Heart right ventricle (tissue), 16 donors: ENCODE measurements at places on chromosomes 4 and X.

GRCh38 chr4:1711055-1711570 is 1.0 kb downstream of the SLBP start:
- no peak for DNase-seq

DNA sequence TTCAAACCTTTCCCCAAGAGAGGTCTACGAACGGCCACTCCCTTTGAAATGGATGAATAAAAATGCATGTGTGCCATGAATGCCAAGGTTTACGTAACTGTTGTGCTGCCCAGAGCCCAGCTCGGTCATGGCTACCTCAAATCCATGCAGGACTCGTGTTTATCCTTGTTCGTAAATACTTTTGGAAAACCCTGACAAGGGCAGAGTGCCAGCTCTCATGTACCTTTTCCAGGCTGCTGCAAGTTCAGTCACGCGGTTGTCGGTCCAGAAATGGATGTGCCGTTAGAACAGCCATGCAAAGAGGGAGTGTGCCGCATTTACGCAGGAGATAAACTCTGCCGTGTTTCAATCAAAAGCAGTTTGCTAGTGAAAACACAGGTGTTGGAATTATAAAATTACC is 123.4 kb downstream of the AMELX start:
- DNase-seq, result no peak

DNA sequence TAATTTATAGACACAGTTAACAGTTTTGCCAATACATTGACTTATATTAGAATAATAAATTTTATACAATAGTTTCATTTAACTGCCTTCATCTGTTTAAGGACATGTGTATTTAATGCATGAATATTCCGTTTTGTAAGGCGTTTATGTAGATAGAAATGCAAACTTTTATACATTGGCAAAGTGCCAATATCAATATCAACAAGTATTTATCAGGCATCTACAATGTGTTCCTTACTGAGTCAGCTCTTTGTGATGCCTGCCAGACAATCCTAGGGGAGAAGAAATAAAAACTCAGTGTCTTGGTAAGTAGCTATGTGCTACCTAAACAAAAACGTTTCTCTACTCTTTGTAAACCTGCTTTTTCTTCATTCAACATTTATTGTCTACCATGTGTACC is 1142.2 kb downstream of the C4orf33 start:
- no peak for DNase-seq

DNA sequence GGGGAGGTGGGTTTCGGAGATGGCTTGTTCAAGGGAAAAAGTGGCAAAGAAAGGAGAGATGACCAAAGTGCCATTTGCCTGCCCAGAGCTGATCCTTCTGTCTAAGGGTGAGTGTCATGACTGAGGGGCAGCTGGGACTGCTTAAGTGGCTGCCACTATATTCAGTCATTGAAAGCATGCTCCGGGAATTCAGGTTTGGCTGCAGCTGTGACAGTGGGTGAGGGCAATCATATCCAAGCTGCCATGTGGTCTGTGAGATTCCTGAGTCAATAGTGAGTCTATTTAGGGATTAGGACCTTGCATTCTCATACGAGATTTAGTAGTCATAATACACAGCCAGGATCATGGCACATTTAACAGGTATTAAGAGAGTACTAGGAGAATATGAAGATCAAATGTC is 138.8 kb upstream of the BANK1 start:
- DNase-seq, result peak; percentile 70

GRCh38 chrX:122219735-122220134 is 964.3 kb upstream of the GRIA3 start:
- DNase-seq, result no peak

GRCh38 chr4:139735381-139736273 is 70.0 kb downstream of the MGST2 start:
- no peak for DNase-seq

DNA sequence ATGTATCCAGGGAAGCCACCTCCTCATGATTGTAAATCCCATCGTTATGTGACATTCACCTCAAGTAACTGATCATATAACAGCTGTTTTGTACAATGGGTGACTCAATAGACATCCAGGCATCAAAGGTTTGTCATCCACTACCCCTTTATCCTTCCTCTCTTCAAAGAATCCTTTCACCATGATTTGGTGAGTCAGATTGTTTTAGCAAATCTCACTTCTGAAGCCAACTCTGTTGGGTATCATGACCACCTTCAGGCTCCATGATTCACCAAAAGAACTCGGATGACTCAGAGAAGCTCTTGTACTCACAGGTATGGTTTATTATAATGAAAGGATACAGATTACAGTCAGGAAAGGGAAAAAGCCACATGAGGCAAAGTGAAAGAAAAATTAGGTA is 132.1 kb downstream of the PWWP3B start:
- DNase-seq, result no peak

DNA sequence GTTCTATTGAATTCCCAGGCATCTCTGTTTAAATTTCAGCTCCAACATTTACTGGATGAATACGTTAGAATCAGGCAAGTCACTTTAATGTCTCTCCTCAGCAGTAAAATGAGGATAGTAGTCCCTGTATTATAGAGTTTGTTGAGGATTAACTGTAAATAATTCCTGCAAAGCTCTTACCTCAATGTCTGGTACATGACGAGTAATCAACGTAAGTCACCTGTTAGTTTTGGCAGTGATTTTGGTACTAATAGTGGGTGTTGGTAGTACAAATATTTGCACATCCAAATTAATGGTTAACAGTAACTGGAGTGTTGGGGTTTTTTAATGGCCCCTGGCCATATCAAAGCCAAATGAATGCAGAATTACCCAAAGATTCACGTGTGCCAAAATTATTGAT is 189.8 kb upstream of the GALNT7 start:
- DNase-seq, result no peak

GRCh38 chrX:107700317-107700774 is 72.0 kb downstream of the PRPS1 start:
- no peak for DNase-seq

DNA sequence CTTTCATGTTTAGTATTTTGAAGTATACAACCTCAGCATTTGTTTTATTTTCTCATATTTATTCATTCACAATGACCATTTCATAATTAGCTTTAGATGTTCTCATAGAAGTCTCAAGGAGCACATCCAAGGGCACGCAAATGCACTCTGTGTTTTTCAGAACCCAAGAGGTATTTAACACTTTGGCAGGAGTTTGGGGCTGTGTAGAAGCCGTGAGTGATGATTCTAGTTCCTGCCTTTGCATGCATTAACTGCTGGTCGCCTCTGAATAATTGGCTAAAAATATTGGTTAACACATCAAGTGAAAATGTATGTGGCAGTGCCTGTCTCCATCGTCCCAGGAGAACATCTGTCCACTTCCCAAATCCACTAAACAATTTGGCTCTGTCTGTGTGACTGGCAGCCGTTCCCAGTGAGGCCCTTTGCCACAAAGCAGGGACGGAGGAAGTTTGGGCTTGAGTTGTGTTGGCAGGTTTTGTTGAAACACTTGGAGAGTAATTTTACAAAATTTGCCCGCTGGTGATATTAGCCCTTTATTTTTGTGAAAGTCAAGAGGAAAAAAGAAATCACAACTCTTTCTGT is 730.7 kb upstream of the SLIT2 start:
- no peak for DNase-seq

- no peak for DNase-seq
Observed at GRCh38 chr4:65669111-65670019, 924 bp downstream of the EPHA5 start.

DNA sequence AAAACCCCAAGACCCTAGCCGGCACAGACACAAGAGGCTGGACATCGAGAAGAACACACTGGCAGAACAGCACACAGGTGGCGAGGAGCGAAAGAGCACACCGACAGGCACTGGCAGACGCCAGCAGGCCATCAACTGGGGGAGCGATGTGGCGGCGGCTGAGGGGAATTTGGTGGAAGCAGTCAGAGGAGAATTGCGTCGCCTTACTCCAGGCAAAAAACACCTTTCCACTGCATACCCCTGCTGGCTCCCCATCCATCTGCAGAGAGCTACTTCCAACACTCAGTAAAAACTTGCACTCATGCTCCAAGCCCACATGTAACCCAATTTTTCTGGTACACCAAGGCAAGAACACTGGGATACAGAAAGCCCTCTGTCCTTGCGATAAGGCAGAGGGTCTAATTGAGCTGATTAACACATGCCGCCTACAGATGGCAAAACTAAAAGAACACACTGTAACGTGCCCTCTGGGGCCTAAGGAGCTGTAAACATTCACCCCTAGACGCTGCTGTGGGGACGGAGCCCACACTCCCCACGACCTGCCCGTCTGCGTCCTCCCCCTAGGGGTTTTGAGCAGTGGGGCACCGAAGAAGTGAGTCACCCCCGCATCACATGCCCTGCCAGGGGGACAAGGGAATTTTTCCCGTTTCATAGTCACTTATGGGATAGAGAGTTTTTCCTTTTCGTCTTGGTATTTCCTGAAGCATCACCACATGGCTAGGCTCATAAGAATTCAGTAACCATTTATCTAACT is 262.3 kb downstream of the KCTD8 start:
- DNase-seq, result no peak
